Activated naive CD8-positive, alpha-beta T cell treated with anti-CD3 and anti-CD28 coated beads, Interleukin-2, amount 50 U/mL, for 24 hours (primary cell): ENCODE measurements at places on chromosomes 12 and 14.

DNA sequence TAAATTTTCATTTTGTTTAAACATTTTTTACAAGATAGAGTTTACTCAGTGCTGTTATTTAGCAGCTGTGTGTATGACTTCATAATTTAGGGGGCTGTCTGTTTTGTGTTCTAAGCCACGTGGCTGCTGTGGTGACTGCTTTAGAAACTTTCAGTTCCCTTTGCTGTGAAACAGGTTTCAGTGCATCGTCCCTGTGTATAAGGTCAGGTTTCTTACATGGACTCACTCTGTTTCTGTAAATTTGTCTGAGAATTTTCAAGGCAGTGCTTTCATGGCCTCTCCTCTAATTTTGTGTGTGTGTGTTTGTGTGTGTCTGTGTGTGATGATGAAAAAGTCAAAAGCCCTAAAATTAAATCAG, 32.4 kb downstream of the BICD1 start:
- peak; percentile 24 for DNase-seq

DNA sequence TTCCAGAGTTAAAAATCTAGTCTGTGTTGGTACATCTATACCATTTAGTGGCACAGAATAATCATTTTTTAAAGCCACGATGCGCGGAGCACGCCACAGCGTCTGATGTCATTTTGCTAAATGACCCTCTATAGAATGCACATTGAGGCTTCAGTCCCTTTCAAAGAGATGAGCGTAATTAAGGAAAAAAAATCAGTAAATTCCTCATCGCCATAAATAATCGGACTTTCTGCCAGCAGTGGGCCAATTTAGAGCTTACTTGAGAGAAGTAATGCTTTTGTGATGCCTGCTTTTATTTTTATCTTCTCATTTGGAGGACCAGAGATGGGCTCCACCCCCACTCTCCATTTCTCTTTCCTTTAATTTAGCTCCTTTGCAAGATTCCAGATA, 4.0 kb downstream of the ASCL1 start:
- DNase-seq = no peak

GRCh38 chr14:105315211-105315721, 718 bp downstream of the PACS2 start:
- no peak for DNase-seq

- no peak for DNase-seq
Measured at GRCh38 chr12:12048266-12048665, 22.5 kb upstream of the BCL2L14 start.

DNA sequence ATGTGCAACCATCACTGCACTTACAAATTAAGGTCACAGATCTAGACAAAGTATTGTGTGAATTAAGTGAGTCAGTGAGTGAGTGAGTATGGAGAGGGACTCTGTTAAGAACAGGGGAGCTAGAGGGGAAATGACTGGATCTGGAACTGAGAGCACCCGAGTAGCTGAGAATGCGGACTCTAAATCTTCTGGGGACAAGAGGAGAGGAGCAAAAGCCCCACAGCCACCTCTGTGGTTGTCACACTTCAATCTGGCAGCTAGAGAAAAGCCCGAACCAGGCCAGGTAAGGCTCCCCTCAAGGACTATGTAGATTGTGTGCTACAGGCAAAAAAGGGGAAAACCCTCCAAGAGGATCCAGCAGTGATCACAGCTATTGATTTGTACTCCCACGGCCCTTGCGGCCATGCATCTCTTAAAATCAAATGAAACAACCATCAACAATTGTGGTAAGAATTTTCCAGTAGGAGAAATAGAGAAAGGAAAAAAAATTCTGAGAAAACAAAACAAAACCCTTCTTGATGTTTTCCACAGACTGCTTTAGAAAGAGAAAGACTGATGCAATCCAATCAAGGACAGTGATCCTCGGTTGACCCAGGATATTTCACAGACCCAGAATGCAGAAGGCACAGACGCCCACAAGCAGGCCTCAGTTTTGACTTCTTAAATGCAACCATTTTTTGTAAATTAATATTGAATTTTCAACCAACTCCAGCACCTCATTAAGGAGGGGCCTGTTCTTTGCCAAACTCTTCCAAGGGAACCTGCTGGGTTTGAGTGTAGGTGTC, 109.6 kb downstream of the SLC38A6 start:
- no peak for DNase-seq

GRCh38 chr12:88062474-88062873, 33.3 kb upstream of the C12orf50 start:
- DNase-seq = no peak

GRCh38 chr12:67068204-67068731, 200.9 kb upstream of the CAND1 start:
- peak; percentile 14 for DNase-seq

- no peak for DNase-seq
Measured at GRCh38 chr14:74954232-74954946, 1.0 kb downstream of the PGF start.

DNA sequence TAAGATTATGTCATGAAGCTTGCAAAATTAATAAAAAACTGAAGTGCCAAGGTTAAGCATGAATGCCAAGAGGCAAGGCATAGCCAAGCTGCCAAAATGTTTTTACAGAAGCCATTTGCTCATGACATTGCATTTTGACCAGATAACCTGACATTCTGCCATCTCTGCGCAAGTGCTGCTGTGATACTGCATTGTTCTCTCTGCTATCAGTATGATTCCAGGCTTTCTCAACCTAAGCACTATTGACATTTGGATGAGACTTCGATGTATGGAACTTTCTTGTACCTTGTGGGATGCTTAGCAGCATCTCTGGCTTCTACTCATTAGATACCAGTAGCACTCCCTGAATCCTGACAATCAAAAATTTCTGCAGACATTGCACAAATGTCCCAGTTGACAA, 139.2 kb downstream of the RASSF9 start:
- DNase-seq = no peak

DNA sequence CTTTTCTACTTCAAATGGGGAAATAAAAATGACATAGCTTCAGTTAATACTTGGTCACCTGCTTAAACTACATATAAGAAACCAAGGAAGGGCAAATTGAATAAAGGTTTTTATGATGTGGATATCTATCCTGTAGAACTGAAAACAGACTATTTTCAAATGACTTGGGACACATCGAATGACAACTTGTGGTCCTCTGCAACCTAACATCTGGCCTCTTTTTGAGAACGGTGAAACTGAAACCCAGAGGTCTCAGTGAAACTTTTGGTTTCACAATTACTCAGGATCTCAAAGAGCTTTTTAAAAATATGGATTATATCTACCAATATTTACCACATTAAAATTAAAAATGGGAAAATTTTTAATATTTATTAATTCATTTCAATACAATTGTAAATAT, 65.2 kb downstream of the PPP2R5E start:
- no peak for DNase-seq

GRCh38 chr14:91232052-91232451, 12.5 kb downstream of the GPR68 start:
- DNase-seq = no peak

GRCh38 chr14:105711044-105711620, 184.7 kb downstream of the TMEM121 start:
- DNase-seq = no peak

DNA sequence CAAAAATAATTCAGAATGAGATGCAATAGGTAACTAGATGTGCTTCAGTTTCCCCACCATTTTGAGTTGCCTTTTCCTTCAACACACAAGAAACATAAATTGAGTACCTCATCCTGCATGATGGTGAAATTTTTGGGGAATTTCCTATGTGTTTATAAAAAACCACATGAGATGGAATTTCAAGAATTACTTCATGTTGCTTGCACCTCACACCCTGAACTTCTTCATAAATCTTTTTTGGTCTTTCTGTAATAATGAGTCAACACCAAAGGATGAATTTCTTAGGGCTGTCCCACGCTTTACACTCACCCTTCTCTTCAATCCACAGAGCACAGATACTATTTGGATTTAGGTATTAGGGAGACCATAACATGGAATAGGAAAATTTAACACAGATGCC, 22.6 kb upstream of the LUM start:
- DNase-seq = no peak

- DNase-seq = no peak
Measured at GRCh38 chr12:105775343-105775742, 363.4 kb downstream of the NUAK1 start.

- no peak for DNase-seq
Measured at GRCh38 chr12:54452628-54453027, 20.8 kb downstream of the GTSF1 start.

DNA sequence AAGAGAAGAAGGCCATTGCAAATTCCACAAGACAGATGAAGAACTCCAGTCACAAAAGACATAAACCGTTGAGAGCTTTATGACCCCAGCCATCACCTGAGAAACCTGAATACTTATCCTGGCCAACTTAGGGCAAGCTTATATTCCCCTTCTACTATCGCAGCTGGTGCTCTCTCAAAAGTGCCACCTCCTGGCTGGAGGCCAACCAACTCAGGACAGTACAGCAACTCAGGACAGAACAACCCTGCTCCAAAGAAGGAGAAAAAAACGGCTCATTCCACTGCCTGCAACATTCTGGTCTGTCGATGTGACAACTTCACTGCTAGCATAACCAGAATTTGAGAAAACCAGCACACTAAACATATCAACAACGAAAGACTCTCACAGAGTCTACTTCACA, 9.7 kb upstream of the KRT6B start:
- no peak for DNase-seq

DNA sequence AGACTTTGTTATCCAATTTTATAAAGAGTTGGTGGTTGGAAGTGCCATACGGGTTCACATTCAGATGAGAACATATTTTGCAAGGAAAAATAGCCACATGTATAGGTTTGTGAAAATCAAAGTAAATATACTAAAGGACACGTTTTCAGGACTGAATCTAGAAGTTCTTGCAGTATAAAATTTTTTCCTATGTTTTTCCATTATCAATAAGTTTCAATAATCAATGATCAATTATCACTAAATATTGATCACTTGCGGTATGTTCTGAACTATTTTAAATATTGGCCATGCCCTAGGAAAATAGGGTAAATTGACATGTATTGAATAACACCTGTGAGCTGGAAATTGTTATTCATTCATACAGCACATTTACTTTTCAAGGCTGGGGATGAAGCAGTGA, 25.9 kb downstream of the ALG10B start:
- no peak for DNase-seq
